ENCODE measurements at places on chromosomes 12 and 14. TPM values are rescaled to one million over a fixed set of nuclear protein-coding genes. Genes with fewer than 3 reads are reported as not detected.

VAMP1 gene
- 6.1 TPM for total RNA-seq

PMEL gene
- total RNA-seq, result 5.4 TPM

PZP gene
- 0.70 TPM for total RNA-seq

CLEC1B gene
- total RNA-seq, result 10.7 TPM

MRPL42 gene
- total RNA-seq, result 25.4 TPM

RPL36AL gene
- total RNA-seq, result 85.2 TPM

TEX52 gene
- not detected for total RNA-seq

TSPAN19 gene
- not detected for total RNA-seq

NEMP1 gene
- 5.3 TPM for total RNA-seq

RNASE3 gene
- not detected for total RNA-seq

AQP6 gene
- total RNA-seq, result 0.28 TPM

PLCZ1 gene
- not detected for total RNA-seq

TCL1B gene
- not detected for total RNA-seq

Data from left lobe of liver (tissue), 2 donors.